ENCODE measurements at places on chromosomes 3 and 15.

GRCh38 chr3:15899388-15899787, 101.6 kb upstream of the ANKRD28 start:
- DNase-seq = no peak

DNA sequence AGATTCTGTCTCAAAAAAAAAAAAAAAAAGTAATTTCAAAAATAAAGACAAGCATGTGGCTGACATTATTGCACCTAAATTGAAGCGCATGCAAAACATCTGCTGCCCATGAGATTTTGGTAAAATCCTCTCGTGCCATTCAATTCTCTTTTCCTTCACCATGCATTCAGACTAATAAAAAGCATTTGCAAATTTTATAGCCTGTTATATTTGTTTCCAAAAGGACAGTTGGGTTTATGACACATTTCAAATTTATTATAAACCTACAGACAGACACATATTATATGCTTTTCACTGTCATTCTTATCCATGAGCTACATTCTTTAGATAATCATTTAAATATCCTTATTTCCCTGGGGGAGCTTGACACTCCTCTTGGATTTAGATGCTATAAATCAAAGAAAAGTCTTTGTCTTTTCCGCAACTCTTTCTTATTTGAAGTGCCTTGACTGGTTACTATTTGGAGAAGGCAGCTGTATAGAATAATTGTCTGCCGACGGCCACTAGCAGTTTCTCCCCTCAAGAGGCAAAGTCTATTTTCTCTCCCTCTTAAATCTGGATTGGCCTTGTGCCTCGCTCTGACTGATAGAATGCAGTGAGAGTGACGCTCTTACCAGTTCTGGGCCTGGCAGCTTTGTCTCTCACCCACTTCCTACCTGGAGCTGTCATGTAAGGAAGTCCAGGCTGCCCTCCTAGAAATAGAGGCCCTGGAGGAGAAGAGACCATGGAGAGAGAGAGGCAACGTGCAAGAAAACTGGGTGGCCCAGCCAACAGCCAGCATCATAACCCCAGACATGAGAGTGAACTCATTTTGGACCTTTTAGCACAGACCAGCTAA, 6.8 kb upstream of the LRIG1 start:
- no peak for DNase-seq

GRCh38 chr3:58963928-58964503, 85.8 kb downstream of the CFAP20DC start:
- no peak for DNase-seq

GRCh38 chr3:120151791-120152190, 57.5 kb upstream of the GSK3B start:
- DNase-seq = no peak

GRCh38 chr3:87206070-87206469, 21.0 kb upstream of the CHMP2B start:
- no peak for DNase-seq

- DNase-seq = no peak
Measured at GRCh38 chr3:175111036-175111435, 251.9 kb downstream of the NAALADL2 start.

DNA sequence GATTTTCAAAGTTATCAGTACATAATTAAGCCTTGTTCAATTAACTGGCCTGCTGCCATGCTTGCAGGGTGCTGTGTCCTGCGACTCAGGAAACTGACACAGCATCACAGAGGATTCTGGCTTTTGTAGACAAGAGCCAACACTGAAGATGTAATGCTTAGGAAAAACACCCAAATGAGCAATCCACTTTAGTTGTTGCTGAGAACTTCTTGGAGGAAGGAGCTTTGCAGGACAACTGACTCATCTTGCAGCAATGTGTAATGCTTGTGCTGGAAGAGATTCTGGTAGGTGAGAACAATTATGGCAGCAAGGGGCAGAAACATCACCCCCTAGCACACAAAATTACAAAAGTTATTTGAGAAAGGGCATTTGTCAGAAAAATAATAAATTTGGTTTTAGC, 67.6 kb downstream of the NLGN1 start:
- no peak for DNase-seq

GRCh38 chr3:71718072-71718471, 7.1 kb downstream of the EIF4E3 start:
- DNase-seq = no peak

GRCh38 chr15:87609474-87609873, 647.1 kb downstream of the NTRK3 start:
- DNase-seq = no peak

DNA sequence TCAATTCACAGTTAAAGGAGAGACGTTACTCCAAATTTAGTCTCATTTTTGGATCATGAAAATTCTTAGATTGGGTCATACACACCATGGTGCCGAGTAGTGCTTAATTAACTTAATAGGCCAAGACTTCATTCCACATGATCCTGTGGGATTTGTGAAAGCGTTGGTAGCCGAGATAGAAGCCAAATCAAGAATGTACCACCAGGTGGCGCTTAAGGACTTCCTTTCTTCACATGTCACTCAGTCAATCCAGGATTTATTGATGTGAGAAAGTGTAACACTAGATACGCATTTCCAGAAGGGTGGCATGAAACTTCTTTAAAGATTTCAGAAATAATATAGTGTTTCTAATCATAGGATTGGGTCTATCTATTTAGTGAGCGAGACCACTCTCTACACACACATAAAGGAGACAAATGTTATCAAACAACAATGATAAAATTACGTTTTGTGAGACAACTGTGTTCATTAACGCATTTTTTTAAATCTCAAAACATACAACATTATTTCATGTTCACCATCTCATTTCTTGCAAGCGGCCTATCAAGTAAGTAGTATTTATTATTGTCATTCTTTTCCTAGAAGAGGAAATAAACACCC, 436.1 kb downstream of the CHL1 start:
- DNase-seq = no peak
